ENCODE measurements at places on chromosomes 3 and 15. TPM values are rescaled to one million over a fixed set of nuclear protein-coding genes. Genes with fewer than 3 reads are reported as not detected.

EIF3J gene
- total RNA-seq, result 68.6 TPM

GALNT15 gene
- total RNA-seq, result 0.05 TPM

KPNA4 gene
- 43.1 TPM for total RNA-seq

CLDN1 gene
- 0.20 TPM for total RNA-seq

MKRN2 gene
- 27.9 TPM for total RNA-seq

LRRC2 gene
- total RNA-seq, result not detected

HIGD2B gene
- 0.27 TPM for total RNA-seq

ROBO2 gene
- not detected for total RNA-seq

KLHL6 gene
- 0.15 TPM for total RNA-seq

RBP2 gene
- total RNA-seq, result not detected

PLA2G4E gene
- not detected for total RNA-seq

TAGLN3 gene
- total RNA-seq, result 0.64 TPM

NTRK3 gene
- not detected for total RNA-seq

CPLX3 gene
- total RNA-seq, result not detected

RTP3 gene
- not detected for total RNA-seq

ACSBG1 gene
- total RNA-seq, result 0.71 TPM

STX19 gene
- total RNA-seq, result not detected

SCN5A gene
- 11.5 TPM for total RNA-seq

CYP11A1 gene
- total RNA-seq, result 0.57 TPM

PLA2G4F gene
- total RNA-seq, result 0.05 TPM

HRG gene
- 0.42 TPM for total RNA-seq

MFAP1 gene
- total RNA-seq, result 32.7 TPM

FOXB1 gene
- total RNA-seq, result not detected
